ENCODE measurements at places on chromosomes 12 and 14.

DNA sequence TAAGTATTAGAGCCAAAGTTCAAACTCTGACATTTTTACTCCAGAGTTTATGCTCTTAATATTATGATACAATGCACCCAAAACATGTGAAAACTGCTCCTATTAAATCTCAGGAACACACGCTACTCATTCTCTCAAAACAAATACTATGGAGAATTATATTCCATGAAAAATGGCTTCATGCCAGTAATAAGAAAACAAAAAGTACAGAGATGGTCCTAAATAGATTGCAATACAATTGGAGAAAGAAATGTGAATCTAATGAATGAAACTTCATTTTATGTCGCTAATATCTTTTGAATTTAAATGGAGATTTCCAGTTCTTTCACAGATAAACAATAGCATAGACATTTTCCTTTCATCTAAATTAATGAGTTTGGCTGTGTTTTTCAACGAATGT is 384.3 kb downstream of the ADAMTS20 start:
- no peak overlapping the region for H3K27ac ChIP-seq
- no peaks in the 10 kb centered on the region for H3K27me3 ChIP-seq
- no peaks in the 10 kb centered on the region for H3K36me3 ChIP-seq

DNA sequence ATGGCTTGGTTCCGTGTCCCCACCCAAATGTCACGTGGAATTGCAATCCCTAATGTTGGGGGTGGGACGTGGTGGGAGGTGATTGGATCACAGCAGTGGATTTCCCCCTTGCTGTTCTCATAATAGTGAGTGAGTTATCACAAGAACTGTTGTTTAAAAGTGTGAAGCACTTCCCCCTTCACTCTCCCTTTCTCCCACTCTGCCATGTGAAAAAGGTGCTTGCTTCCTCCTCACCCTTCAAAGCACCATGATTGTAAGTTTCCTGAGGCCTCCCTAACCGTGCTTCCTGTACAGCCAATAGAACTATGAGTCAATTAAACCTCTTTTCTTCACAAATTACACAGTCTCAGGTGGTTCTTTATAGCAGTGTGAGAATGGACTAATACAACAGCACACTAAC is 5.3 kb upstream of the CEP128 start:
- no peaks in the 10 kb centered on the region for H3K27me3 ChIP-seq
- peaks cover 9% of the 10 kb centered on the region for H3K4me1 ChIP-seq
- no peaks in the 10 kb centered on the region for H3K36me3 ChIP-seq
- DNase-seq: no peak
- no peak overlapping the region for H3K27ac ChIP-seq

DNA sequence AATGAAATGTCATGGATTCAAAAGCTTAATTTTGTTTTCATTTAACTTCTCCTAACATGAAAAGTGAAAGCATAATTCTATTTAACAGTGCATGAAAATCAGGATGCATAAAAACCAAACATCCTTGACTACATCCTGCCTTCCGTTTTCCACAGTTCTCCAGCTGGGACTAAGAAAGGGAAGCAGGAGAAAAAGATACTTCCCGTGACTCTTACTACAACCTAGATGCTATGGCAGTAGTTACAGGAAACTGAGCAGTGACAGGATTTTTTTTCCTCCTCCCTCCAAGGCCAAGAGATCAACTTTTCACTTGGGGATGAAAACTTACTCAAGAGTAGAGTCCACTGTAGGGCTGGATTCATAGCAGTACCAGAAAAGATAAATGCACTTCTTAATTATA is 2.6 kb downstream of the EXOC5 start:
- DNase-seq: no peak
- H3K27me3 ChIP-seq: no peaks in the 10 kb centered on the region
- peaks cover 59% of the 10 kb centered on the region for H3K4me1 ChIP-seq
- no peak overlapping the region for H3K4me3 ChIP-seq

- H3K27me3 ChIP-seq: no peaks in the 10 kb centered on the region
- no peak overlapping the region for H3K27ac ChIP-seq
- H3K4me3 ChIP-seq: no peak overlapping the region
- H3K4me1 ChIP-seq: no peaks in the 10 kb centered on the region
- no peaks in the 10 kb centered on the region for H3K36me3 ChIP-seq
- DNase-seq: no peak
Measured at GRCh38 chr12:38350342-38351174, 34.0 kb downstream of the ALG10B start.
